ENCODE measurements at places on chromosomes 11 and 22.

GRCh38 chr11:69100454-69101114 is 51.9 kb downstream of the TPCN2 start:
- DNase-seq: no peak

DNA sequence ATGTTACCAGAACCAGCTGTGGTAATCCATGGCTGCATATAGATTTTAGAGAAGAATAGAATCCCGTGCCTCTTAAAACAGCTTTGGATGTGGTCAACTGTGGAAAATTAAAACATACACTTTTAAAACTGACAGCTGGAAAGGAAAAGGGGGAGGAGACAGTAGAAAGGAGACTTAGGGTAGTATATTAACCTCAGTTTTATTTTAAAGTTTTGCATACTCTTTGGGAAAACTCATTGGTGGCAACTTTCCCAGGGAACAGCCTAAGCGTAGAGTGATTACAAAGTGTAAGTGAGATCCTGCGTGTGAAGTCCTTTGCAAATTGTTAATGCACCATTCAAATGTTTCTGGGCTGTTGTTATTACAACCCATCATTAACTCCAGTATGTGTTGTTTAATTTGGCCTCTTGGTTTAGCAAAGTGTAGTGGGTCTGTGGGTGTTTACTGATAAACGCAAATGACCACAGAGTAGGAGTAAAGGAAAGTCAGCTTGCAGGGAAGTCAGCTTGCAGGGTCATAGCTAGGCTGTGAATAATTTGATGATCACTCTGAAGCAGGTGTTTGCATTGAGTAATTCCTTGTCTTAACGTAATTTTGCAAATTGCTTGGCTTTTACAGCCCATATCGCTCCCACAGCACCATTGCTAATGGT is 88.0 kb upstream of the DBX1 start:
- DNase-seq: no peak

- no peak for DNase-seq
Measured at GRCh38 chr11:33360642-33361041, 103.5 kb downstream of the HIPK3 start.

- DNase-seq: no peak
Measured at GRCh38 chr11:117309310-117309709, 6.7 kb downstream of the BACE1 start.

DNA sequence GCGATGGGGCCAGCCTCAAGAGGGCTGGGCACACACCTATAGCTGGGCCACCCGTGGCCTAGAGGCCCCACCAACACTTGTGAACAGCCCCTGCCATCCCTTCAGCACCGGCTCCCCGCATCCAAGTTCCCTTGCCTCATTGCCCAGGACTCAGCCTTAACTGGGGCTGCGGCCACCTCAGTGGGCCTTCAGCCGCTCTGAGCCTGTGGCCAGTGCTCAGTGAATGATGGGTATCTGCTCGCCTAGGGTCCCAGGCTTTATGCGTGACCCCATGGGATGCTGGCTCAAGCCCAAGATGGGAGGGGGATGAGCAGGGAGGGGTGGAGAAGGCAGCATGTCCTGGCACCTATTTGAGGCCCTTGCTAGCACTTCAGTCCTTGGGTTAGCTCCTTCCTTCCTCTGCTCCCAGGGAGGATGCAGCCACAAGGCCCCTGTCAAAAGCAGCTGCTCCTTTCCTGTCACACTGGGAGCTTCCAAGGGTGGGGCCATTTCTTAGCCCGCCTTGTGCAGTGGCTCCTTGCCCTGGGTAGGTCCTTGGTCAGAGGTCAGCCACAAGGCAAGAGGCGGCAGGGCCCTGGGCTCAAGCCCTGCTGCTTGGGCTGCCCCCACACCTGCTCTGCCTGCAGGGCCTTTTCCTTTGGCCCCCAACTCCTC is 31.8 kb downstream of the GNAZ start:
- no peak for DNase-seq

DNA sequence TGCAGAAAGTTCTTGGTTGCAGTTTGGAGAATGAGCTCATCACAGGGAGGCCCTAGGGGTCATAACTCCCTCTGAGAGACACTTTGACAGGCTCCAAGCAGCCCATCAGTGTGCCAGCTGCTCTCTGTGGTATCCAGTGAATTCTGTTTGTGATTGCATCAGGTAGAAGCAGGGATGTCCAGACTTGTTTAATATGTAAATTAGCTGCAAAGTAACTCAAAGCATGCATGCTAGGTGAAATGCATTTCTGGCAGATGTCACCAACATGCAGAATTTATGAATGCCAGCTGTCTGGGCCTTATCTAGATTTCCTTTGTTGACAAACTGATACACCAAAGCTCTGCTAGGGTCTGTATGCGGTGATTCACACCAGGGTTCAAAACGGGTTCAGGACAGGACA is 123.6 kb upstream of the MTNR1B start:
- no peak for DNase-seq

DNA sequence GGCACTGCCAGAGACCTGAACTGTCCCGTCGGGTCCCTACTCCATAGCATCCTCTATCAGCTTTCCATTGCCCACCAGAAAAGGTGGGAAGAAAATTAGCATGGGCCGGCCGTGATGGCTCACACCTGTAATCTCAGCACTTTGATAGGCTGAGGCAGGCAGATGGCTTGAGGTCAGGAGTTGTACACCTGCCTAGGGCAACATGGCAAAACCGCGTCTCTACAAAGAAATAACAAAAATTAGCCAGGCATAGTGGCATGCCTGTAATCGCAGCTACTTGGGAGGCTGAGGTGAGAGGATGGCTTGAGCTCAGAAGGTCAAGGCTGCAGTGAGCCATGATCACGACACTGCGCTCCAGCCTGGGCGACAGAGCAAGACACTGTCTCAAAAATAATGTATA is 3.5 kb downstream of the SLC25A18 start:
- DNase-seq: no peak

GRCh38 chr11:5291207-5291838 is 10.4 kb downstream of the OR51B4 start:
- no peak for DNase-seq

- no peak for DNase-seq
Measured at GRCh38 chr11:113722934-113723333, 16.8 kb upstream of the TMPRSS5 start.

DNA sequence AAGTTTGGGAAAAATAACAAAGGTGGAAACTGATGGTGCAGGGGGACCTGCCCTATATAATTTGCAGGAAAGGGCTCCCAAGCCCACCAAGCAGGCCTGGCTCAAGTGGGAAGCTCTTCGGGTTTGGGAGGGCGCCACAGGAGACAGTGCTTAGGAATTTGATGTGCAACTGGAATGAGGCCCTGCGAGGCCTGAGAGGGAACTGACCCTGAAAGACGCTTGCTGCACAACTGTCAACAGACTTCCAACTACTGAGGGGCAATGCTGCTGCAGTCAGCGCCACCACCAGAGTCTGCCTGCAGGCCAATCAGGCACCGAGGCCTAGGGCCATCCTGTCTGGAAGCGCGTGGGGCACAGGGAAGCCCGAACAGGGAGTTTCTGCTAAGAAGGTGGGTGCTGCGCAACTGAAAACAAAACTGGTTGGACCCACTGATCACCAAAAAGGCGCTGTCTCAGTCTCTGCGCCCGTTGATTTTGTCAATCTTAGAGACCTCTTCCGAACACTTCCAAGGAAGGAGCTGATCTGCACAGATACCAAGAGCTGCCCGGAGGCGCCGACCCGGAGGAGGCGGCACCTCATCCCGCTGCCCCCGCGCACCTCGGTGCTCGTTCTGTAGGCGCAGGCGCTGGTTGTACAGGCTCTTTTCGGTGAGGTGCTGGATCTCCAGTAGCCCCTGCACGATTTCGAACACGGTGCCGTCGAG is 667 bp downstream of the DGCR6L start:
- DNase-seq: no peak

GRCh38 chr22:25898707-25899365 is 156.8 kb downstream of the MYO18B start:
- no peak for DNase-seq

DNA sequence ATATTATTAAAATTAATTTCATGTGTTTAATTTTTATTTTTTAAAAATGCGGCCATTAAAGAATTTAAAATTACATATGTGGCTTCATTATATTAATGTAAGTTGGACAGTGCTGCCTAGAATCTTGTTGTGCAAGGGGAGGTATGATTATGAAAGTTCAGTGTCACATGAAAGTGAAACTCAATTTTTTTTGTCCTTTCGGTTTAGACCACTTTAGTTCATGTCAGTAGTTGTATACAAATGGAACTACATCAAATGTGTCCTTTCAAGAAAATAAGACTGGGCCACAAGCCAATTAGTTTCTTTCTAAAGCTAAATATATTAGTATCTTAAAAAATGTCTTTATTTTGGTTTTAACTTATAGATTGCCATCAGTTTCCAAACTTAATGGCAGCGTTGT is 35.7 kb downstream of the TBCEL start:
- no peak for DNase-seq

DNA sequence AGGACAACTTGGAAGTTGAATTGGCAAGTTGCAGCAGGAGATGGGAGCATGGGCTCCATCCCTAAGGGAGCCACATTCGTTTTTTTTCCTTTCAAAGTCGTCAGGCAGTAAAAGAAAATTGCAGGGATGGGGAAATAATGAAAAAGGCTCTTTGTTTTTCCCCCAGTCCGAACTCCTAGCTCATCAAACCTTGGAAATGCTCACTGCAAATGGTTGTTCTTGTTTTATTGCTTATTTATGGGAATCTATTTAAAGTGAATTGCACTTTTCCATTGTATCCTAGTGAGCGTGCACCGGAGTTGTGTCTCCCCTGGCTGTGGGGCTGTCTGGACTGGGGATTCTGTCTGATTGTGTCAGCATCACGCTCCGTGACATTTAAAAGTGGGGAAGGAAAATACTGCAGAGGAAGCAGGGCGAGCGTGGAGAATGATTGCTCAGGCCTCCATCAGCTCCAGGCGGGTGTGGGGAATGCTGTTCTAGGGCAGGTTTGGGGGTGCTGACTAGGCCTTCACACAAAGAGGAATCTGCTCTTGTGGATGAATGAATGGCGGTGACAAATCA is 306.4 kb downstream of the KIRREL3 start:
- no peak for DNase-seq

DNA sequence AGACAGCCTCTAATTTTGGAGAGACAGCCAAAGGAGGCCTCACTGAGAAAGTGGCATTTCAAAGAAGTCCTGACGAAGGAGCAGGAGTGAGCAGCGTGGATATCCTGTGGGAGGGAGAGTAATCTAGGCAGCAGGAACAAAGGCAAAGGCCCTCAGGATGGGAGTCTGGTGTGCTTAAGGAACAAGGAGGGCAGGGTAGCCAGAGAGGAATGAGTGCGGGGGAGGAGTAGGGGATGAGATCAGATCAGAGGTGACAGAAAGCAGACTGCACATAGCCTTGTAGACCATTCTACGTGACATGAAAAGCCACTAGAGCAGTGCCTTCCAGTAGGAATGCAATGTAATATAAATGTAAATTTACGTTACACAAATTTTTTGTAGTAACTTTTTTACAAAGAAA is 5.6 kb downstream of the SLC36A4 start:
- DNase-seq: no peak

DNA sequence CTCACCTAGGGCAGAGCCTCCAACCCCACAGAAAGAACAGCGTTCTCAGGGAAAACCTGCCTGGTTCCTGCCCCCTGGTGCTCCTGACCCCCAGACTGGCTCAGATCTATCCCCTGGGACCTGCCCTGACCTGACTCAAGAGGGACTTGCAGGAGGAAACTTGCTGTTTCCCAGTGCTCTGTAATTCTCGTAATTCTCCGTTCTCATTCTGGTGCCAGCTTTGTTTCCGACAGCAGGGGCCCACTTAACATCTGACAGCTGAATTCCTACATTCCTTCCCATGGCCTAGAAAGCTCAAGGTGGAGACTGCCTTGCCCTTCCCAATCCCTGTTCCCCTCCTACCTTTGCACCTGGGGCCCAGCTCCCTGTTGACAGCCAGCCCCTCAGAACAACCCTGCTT is 12.5 kb upstream of the CSF2RB start:
- no peak for DNase-seq

GRCh38 chr11:32081129-32081641 is 9.7 kb upstream of the RCN1 start:
- DNase-seq: no peak

GRCh38 chr11:3675971-3676370 is 4.8 kb upstream of the CHRNA10 start:
- no peak for DNase-seq

DNA sequence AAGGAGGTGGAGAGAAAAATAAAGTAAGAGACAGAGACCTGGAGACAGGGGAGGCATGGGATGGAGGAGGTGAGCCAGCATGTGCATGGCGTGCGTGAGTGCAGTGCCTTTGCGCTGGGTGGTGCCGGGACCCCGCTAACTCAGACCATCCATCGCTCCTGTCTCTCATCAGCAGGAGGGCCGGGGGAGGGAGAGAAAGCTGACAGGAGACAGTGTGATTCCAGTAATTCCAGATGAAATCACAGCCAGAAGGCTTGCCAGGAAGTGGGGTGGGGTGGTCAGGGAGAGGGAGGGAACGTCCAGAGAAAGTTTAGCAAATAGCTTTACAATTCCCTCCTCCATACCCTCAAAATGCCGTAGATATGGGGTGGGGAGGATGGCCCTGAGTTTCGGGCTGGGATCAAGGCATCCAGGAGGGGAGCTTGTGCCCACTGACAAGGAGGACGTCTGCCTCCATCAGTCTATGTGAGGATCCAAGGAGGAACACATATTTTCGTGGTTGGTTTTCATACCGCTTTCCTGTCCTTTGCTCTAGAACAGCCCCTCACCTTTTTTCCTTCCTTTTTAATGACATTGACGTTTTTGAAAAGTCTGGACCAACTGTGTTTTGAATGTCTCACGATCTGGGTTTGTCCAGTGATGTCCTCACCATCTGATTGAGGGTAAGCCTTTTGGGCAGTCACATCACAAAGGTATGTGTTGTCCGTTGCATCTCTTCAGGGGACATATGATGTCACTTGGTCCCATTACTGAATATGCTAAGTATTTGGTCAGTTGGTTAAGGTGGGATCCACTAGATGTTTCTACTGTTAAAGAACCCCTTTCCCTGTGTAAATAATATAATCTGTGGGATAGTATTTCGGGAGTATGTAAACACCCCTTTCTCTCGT is 567.3 kb downstream of the MIAT start:
- no peak for DNase-seq

DNA sequence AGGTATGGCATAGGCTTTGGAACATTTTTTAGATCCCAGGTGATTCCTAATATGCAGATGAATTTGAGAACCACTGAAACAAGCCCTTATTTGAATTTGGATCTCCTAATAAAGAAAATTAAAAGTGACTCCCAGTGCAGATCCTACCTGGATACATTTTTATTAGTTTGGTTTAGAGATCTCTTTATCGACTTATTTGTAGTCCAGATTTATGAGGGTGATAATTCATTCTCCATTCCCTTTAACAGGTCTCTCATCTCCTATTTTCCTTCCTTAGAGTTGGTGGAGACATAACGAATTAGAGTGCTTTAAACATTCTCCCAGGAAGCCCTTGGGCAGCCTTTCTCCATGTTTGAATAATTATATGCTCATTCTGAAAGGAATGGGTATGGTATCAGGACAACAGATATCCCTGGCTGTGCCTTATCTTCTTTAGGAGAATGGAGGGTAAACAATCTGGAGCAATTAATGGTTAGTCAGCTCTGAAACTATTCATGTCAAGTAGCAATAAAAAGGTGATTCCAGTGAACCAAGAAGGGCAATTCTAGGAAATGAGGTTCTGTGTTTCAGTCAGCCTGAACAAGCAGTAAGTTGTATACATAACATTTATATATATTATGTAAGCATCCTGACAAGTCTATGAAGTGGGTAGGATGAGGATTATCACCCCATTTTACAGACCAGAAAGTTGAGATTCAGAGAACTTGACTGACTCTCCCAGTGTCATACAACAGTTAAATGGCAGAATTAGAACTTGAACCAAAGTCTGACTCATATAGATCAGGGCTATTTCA is 53.9 kb upstream of the RCE1 start:
- no peak for DNase-seq
